Activated T-helper 1 cell treated with anti-CD3 and anti-CD28 coated beads, Interleukin-2, amount 50 U/mL, for 16 hours (primary cell): ENCODE measurements at places on chromosomes 2 and 18.

- DNase-seq = no peak
Observed at GRCh38 chr2:30798536-30798991, 8.7 kb downstream of the CAPN13 start.

- DNase-seq = no peak
Observed at GRCh38 chr2:120451334-120451733, 105.4 kb downstream of the INHBB start.

DNA sequence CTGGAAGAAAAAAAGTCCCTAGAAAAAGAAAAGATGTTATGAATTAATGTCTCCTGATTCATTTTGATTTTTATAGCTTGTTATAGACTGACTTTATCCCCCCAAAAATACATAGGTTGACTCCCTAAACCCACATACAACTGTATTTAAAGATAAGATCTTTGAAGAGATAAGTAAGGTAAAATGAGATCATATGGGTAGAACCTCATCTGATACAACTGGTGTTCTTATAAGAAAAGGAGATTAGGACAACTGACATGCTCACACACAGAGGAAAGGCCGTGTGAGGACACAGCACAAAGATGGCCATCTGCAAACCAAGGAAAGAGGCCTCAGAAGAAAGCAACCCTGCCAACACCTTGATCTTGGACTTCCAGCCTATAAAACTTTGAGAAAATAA, 117.5 kb downstream of the CD226 start:
- no peak for DNase-seq

- DNase-seq = peak; percentile 2
Observed at GRCh38 chr2:55010149-55010591, 40.1 kb downstream of the RTN4 start.

DNA sequence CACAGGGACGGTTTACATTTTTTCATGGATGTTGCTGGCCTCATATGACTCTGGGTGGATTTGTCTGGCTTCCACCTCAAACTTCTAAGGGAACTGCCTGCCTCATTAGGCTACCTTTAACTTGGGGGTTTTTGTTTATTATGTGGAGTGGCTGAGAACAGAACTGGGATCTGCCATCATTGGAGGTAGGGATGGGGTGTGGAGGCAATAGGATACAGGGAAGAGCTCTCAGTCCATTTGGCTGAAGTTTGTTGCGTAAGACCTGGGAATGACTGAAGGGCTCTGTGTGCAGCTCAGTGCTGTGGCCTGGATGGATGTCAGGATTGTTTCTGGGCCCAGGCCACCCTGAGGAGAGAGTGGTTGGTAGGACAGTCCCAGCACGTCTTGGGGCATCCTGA, 31.2 kb downstream of the ASB1 start:
- DNase-seq = no peak

- DNase-seq = no peak
Observed at GRCh38 chr2:217166241-217166850, 306.5 kb upstream of the TNP1 start.

DNA sequence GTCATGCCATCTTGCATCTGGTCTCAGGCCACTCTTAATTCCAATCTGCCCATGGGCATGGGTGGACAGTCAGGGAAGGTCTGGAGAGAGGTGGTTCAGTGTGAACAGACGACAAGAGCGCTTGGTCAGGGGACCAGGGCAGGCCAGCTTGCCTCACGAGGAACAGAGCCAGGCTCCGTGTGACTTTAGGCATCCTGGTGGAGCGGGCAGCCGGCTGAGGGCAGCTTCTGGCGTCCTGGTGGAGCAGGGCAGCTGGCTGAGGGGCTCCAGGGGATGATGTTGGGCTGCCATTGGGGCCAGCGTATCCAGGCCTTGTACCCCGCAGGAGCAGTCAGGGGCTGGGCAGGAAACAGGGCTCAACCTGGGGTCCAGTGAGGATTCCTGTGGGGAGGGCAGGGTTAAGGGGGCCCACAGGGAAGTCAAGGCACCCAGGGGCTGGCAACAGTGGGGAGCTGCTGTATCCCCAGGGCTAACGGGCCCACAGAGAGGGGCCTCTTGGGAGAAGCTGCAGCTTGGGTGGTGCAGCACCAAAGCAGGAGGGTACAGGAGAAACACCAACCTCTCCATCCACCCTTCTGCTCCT, 197.9 kb upstream of the TWIST2 start:
- DNase-seq = no peak

GRCh38 chr2:121771976-121772742, 16.7 kb downstream of the TSN start:
- DNase-seq = no peak

- DNase-seq = no peak
Observed at GRCh38 chr18:79260510-79260909, 135.2 kb upstream of the NFATC1 start.

- no peak for DNase-seq
Observed at GRCh38 chr2:126970583-126970982, 71.9 kb downstream of the TEX51 start.

DNA sequence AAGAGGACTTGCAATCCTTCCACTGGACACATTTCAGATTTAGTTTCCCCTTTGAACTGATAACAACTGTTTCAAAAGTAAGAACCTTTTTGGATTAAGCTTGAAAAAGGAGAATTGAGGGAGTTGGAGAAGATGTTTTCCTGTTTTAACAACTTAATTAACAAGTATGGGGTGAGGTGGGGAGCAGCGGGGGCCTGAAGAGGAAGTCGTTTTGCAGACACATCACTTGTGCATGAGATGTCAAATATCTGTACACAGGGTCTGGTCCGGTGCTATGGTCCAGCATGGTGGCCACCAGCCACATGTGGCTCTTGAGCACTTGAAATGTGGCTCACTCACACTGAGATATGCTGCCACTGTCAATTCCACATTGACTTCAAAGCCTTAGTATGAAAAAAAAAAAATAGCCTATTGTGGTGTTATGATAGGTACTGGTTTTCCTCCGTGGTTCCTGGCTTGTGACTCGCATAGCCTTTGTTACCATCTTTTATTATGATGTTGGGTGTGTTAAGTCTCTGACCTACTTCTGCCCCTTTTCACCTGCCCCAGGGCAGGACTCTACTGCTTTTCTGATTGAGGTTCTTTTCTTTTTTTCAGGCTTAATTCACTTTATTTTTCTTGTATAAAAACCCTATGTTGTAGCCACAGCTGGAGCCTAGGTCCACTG, 205.5 kb downstream of the BCL2 start:
- DNase-seq = no peak

GRCh38 chr18:6920099-6920955, 190.8 kb downstream of the ARHGAP28 start:
- no peak for DNase-seq

GRCh38 chr2:65790676-65790935, 358.2 kb upstream of the SPRED2 start:
- no peak for DNase-seq

- no peak for DNase-seq
Observed at GRCh38 chr2:143482771-143483170, 353.6 kb downstream of the ARHGAP15 start.

DNA sequence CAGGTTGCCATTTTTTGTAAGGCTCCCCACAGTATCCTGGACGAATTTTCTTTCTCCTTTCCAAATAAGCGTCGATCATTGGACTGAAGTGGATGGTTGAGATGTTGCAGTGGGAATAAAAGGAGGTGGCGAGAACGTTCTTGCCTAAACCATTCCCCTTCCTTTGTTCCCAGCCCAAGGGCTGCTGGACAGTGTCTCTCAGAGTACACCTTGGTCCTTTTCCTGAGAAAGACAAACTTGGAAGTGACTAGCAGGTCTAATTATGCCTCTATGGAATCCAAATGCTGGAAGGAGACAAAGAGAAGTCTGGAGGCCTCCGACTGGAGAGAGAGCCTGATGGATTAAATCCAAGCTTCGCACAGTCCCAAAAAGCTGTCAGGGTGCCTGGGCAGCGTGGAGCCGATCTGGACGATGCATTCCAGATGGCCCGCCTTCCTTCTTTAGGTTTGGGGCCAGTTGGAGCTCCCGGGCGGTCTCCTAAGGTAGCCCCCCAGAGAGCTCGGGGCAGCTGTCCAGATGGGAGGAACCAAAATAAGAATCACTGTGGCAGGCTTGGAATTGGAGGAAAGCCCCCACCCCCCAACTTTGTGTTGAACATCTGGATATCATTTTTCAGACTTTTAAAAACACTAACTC, 186.8 kb downstream of the TMEM247 start:
- no peak for DNase-seq

GRCh38 chr2:149278872-149279264, 51.5 kb upstream of the LYPD6 start:
- no peak for DNase-seq

DNA sequence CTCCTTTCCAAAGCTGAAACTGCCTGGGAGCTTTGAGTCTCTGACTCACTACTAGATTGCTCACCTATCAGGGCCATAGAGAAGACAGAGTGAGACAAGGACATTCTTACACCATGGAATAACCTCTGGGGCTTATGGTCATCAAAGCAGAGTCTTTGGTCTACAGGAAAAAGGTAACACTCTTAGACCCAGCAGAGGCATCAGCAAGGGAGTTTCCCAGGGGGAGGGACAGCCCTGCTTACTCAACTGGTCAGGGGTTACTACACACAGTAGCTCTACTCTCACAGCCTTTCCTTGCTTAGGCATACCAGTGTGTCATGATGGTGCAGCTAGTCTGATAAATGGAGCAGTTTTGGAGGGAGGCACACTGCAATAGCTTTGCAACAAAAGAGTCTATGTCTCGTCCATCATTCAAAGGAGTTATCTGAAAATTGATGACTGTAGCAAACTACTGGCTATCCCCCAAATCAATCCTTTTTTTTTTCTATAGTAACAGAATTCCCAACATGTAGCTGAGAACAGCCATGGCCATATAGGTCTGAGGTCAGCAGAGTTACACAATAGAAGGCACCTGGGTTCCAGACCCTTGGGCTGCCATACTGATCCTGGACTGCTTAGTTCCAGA, 22.4 kb upstream of the CD28 start:
- no peak for DNase-seq

- no peak for DNase-seq
Observed at GRCh38 chr2:58930537-58930936, 689.4 kb upstream of the FANCL start.

- DNase-seq = no peak
Observed at GRCh38 chr2:12982149-12982584, 265.4 kb downstream of the TRIB2 start.

- no peak for DNase-seq
Observed at GRCh38 chr2:237254369-237254861, 159.5 kb downstream of the COL6A3 start.

DNA sequence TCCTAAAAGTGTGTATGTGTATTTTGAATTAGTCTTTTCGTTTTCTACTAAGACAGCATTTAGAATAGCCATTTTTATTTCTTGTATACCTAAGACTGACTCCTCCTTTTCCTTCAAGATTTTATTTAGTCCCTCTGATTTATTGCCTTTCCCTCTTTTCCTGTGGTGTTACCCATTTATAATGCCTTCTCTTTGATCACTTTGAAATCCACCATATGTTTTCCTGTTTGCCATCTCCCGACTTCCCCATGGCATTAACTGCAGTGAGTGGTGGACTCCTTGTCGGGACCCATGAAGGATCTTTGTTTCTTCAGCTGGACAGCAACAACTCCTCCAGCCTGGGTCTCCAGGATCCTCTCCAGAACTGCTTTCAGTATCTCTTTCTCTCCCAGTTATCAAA, 160.7 kb downstream of the CSRNP3 start:
- no peak for DNase-seq

GRCh38 chr2:68734688-68735525, at the start of gene ARHGAP25:
ARHGAP25 (plus strand) TSS chr2:68734811; CDS start chr2:68735200, 389 bp downstream.
- DNase-seq = no peak

DNA sequence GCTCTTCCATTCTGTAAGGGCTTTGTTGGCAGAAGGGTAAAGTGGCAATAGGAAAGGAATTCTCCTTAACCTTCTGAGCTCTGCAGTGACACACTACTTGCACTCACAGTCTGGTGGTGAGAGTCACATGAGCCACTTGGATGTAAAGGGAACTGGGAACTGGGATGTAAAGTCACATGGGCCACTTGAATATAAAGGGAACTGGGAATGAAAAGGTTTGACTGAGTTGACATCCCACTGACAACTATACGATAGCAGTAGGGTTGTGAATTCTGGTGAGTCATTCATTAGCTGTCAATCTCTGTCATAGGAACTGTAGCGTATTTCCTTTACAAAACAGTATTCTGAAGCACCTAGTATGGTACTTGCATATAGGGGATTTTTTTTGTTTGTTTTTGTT, 5.5 kb downstream of the RPE start:
- no peak for DNase-seq

DNA sequence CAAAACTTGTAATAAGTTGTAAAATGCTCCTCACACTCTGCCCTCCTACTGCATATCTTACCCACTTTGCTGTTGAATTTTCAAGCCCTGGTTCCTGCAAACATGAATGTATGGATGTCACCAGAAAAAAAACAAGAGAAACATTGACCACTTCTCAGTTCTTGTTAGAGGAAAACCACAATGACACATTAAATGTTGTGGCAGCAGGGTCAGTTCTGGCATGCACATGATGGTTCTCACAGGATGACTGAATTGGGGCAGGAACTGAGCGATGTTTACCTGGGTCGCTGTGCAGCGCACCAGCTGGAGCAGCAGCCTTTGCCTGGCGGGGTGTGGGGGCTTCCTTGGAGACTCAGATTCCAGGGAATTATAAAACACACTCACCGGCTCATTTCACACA, 14.0 kb upstream of the PRKCE start:
- DNase-seq = no peak

- no peak for DNase-seq
Observed at GRCh38 chr2:121175326-121175725, 109.7 kb downstream of the TFCP2L1 start.

GRCh38 chr18:459814-460593, 40.5 kb downstream of the COLEC12 start:
- DNase-seq = no peak

DNA sequence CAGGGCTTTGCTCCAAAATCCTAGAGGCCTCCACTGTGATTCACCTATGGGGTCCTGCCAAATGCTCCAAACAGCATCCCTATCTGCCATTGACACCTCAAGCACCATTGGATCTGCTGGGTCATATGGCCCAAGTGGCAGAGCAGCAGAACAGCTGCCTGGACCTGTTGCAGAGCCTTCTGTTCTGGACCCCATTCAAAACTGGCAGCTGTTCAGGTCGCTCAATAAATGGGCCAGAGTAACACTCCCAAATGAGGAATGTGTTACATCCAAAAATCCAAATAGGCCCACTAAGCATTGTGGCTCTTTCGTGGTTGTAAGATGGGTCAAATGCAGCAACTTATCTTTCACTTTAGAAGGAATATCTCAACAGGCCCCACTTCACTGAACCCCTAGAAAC, 783.6 kb downstream of the DCDC2C start:
- no peak for DNase-seq
